ENCODE measurements at places on chromosomes 1 and 21.

DNA sequence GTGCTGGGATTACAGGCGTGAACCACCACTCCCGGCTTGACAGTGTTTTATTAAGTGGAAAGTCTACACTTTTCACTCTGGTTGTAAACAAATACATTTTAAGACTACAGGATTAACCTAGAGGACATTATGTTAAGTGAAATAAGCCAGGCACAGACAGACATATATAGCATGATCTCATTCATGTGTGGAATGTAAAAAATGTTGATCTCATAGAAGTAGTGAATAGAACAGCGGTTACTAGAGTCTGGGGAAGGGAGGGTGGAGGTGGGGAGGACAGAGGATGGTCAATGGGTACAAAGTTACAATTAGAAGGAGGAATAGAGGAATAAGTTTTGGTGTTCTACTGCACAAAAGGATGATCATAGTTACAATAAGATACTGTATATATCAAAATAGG, 16.9 kb downstream of the CTH start:
- no peak for DNase-seq

- DNase-seq: no peak
Measured at GRCh38 chr1:115184260-115184950, 95.1 kb upstream of the TSPAN2 start.

- DNase-seq: no peak
Measured at GRCh38 chr21:42674351-42674940, 21.0 kb downstream of the PDE9A start.

- DNase-seq: no peak
Measured at GRCh38 chr1:186703209-186703766, 23.1 kb upstream of the PTGS2 start.

DNA sequence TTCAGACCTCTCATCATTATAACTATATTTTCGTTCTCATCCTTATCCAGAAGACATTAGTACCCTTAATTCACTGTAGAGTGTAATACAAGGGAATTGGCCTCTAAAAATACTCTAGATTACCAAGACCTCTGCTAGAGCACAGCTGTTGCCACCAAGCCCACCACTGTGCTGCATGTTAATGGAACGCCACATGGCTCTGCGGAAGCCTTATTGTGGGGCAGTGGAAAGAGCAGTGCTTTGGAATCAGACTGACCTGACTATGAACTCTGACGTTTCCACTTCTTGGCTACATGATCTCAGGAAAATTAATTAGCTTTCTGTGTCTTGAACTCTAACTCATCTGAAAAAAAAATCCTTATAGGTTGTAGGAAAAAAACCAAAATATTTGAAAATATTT, 222.1 kb downstream of the LMX1A start:
- DNase-seq: no peak

DNA sequence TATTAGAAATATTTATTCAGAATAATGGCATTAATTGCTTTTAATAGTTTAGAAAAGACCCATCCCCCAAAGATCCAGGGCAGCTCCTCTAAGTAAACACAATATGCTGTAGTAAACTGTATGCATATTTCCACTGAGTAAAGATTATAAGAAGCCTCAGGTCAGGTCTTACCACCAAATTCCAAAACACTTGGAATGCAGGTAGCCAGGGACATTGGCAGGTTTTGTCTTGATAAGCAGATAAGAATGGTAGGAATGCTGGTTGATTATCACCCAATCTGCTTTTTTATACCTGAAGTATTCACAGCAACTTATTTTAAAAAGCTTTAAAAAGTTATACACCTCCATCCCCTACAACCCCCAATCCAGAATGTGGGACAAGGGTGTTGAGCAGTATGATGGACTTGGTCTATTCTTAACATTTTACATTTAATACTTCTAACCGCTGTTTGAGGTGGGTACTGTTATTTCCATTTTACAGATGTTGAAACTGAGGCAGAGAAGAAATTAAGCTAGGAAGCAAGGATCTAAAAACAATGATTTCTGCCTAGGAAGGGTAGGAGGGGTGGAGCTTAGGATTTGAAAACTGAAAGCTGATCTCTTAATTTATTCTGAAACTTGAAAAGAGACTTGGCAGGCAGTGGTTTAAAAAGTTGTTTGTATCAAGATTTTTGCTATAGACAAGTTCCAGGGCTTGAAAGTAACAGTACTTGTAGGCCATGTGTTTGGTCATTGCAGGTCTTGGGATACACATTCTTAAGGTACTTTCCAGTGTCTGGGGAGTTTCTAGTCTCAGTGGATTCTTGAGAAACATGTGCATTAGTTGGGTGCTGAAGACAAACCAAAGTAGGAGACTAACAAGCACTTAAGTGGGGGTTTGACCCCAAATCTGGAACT, 15.6 kb upstream of the THEM4 start:
- DNase-seq: no peak

- no peak for DNase-seq
Measured at GRCh38 chr21:37276377-37276776, 9.2 kb upstream of the VPS26C start.

DNA sequence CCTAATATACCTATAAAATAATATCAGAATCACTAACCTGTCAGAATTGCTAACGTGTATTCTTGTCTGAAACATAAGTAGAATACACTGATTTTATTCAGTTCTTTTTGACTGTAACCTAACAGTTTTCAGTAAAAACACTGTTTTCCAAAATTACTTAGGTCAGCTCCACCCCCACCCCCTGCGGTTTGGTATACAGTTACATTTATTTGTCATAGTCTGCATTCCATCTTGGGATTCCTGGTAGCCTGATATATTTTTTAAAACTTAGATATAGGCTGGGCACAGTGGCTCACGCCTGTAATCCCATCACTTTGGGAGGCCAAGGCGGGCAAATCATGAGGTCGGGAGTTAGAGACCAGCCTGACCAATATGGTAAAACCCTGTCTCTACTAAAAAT, 19.8 kb upstream of the ABCD3 start:
- no peak for DNase-seq

DNA sequence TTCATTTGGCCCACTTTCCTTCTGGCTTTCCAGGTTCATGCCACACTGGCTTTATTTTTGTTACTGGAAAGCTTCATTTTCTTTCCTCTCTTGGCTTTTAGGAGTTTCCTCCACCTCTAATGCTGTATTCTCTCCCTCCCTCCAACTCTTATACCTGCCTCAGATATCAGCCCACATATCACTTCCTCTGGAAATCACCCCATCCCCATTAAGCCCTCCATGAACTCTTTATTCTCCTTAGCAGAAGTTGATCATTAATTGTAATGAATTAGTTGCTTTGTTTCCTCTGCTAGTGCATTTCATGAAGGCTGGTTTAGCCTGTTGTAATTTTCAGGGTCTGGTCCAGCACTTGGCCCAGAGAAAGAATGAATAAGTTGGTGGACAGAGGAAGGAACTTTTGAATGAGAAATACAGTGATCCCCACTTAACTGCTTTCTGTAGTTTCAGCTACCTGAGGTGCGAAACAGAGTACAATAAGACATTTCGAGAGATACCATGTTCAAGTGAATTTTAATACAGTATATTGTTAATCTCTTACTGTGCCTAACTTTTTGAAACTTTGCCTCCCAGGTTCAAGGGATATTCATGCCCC, 1.7 kb downstream of the SOAT1 start:
- DNase-seq: no peak

DNA sequence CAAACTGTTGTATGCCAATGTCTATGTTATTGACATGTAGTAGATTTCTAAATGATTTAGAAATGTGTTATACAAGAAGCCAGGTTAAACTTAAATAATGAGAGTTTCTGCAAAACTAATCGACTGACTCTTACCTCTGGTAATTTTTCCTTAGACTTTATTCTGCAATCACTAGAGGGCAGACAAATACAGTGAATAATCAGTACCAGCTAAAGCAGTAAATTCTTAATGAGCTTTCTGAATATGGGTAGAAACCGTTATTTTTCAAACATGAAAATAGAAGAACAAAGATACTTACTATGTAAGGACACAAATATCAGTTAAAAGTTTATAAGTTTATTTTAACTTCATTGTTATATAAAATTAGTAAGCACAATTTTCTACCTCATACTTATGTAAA, 97.9 kb upstream of the RGS1 start:
- no peak for DNase-seq

Data from activated CD8-positive, alpha-beta memory T cell treated with anti-CD3 and anti-CD28 coated beads for 4 hours (primary cell).